ENCODE measurements at places on chromosomes 5 and 9.

GRCh38 chr5:149490599-149491485 is 60.4 kb downstream of the CSNK1A1 start:
- no peak for DNase-seq

DNA sequence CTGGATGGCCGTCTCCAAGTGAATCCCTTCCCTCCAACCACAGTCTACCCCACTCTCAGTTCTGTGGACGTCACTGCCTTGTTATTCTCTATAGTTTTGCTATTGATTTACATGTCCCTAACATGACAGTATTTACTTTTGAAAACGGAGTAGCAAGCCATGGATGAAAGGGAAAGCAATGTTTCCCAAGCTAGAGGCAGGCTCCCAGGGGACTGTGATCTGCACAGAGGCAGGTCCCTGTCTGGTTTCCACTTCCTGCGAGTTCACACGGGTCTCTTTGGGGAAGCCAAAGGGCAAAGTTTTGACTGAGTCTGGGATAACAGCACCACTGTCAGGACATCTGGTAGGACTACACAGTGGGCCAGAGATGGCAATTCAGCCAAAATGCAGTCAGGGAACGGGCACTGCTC is 12.7 kb downstream of the C9orf153 start:
- no peak for DNase-seq

- DNase-seq, result no peak
Observed at GRCh38 chr9:114957558-114957957, 27.2 kb upstream of the TNFSF8 start.

GRCh38 chr9:4584636-4585035 is 77.5 kb upstream of the PLPP6 start:
- no peak for DNase-seq

DNA sequence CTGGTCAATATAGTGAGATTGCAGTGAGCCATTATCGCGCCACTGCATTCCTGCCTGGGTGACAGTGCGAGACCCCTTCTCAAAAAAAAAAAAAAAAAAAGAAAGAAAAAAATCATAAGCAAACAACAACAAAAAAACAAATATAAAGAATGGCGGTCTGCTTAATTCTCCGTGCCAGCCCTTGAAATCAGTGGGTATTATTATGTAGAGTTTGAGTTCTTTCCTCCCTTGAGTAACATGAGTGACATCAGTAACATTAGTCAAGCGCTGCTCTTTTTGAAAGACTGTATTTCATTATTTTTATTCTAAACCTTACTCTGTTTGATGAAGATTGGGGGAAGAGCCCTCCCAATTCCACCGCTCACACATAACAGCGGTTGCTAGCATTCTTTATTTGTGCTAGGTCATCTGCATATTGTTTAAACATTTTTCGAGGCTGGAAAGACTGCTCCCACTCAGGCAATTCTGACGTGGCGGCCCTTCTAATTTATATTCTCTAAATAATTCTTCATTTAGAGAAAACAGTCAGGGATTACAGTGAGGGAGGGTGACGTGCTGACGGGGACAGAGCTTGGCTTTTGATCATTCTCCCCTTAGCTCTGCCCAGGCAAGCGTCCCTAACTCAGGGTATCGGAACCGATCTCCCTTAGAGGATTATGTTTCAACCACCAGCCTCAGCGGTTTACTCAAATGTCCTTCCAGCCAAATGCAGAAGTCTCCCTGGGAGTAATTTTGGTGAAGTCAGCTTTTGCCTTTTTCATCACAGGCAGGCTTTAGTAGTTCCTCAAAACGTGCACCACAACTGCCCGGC is 860 bp upstream of the MARCHF6 start:
- DNase-seq, result peak; percentile 27

DNA sequence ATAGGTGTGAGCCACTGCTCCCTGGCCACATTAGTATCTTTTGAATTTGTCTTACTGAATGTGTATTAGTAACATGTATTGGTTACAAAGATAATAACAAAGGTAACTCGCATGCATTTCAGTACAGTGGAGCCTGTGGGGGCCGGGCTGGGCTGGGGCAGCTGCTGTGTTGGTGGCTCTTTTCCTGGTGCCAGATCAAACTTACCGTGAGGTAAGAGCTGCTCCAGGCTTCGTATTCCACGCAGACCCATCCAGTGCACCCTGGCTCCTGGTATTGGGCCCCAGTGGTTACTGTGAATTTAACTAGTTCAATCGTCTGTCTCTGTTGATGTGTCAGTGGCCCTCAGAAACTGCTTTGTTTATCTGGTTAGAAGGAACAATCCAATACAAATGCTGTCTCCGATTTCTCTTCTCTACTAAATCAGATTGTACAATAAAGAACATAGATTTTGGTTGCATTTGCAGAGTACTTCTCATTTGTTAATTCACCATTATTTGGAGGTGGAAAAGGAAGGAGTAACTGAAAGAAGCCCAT is 15.6 kb downstream of the PRRC2B start:
- DNase-seq, result no peak

DNA sequence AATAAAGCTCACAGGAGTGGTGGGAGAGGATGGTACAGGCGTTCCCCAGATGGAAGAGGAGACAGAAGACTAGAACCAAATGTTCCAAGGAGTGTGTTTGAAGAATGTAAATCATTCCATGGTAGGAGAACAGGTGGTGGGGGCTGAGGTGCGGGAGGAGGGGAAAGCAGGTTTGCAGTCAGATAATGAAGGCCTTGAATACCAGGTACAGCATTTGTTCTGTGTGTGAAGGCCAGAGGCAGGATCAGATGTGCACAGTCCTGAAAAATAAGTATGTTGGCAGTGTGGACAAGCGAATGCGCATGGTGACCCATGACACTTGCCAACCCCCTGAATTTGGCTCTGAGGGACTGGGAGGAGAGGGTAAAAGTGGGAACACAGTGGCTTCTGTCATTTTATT is 59.9 kb upstream of the ALDH1B1 start:
- no peak for DNase-seq

- DNase-seq, result no peak
Observed at GRCh38 chr5:132085686-132086085, 12.1 kb downstream of the CSF2 start.

DNA sequence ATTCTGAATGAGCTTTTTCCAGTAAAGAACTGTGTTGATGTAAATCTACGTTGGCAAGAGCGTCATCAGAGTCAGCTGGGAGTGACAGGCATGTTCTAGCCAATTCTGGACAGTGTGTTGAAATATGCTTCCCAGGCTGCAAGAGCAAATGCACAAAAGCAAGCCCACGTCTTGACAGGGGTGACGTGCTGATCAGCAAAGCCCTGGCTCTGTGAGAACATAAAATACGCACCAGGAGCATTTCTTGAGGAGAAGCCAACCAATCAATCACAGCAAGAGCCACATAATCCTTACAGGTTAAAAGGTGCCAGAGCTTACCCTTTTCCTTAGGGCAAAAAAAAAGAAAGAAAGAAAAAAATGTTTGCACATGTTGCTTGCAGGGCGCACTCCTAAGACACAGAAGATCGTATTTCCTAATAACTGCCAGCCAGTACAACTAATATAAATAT is 148.1 kb downstream of the PDE4D start:
- DNase-seq, result peak; percentile 99

- DNase-seq, result no peak
Observed at GRCh38 chr9:77769246-77769645, 121.1 kb upstream of the GNA14 start.

DNA sequence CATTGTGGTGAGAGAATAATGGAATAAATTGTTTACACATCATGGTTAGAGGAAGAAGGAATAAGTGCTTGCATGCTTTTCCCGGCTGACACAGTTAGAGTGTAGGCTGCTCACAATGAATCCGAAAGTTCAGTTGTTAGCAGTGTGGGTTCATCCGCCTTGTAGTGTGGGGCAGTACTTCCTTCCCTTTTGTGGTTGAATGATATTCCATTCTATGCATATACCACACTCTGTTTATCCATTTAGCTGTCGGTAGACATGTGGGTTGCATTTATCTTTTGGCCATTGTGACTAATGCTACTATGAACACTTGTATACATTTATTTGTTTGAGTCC is 84.0 kb downstream of the COL5A1 start:
- DNase-seq, result peak; percentile 40

GRCh38 chr5:93017849-93018248 is 563.2 kb downstream of the NR2F1-AS1 start:
- peak; percentile 46 for DNase-seq

DNA sequence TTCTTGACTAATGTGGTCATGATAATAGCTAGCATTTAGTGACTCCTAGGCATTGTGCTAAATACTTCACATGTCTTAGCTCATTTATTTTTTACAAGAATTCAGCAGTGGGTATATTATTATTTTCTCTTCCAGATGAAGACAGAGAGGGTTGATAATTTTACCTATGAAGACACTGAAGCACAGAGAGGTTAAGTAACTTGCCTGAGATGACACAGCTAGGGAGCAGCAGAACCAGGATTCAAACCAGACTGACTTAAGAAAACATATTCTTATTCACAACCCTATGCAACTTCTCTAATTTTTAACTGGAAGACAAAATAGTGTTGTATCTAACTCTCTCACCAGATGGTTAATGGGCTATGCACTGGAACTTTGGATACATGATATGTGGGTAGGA is 44.8 kb downstream of the NNT start:
- DNase-seq, result no peak

GRCh38 chr9:89978185-89978584 is 373.4 kb downstream of the GADD45G start:
- DNase-seq, result no peak

- peak; percentile 50 for DNase-seq
Observed at GRCh38 chr5:92505145-92505544, 1075.9 kb downstream of the NR2F1-AS1 start.

DNA sequence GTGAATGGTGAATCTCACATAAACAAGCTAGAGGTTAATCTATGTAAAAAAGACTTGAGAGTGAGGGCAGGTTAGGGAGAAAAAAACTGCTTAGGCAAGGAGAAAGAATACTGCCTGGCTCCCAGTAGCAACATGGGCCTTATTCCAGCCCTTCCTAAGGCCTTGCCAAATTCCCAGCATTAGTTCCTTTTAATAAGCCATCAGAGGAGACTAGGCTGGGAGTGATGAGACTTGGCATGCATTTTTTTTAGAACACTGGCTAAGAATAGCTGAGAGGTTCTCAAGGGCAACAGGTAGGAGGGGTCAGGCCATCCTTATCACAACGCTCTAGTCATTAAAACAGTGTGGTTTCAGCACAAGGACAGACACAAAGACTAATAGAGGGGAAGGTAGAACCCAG is 20.9 kb upstream of the ZBTB43 start:
- no peak for DNase-seq

DNA sequence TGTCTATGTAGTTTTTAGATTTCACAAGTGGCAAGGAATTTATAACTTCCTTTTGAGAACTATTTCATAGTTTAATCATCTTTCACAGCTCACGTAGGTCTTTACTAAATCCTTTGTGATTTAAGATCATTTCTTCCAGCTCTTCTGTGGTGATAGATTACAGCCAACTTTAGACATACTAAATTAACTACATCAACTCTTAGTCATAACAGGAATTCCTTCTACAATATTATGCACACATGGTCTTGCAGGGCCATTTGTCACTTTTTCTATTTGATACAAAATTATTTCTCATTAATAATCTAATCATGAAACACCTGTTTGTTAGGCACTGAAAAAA is 208.4 kb downstream of the PDE4D start:
- DNase-seq, result peak; percentile 70

DNA sequence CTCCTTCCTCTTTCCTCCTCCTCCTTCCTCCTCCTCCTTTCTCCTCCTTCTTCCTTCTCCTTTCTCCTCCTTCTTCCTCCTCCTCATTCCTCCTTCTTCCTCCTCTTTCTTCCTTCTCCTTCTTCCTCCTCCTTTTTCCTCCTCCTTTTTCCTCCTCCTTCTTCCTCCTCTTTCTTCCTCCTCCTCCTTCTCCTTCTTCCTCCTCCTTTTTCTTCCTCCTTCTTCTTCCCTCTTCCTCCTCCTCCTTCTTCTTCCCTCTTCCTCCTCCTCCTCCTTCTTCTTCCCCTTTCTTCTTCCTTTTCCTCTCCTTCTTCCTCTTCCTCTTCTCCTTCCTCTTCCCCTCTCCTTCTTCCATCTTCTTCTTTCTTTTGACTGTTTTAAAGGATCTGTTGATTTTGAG is 538.8 kb downstream of the TMEM38B start:
- DNase-seq, result no peak

DNA sequence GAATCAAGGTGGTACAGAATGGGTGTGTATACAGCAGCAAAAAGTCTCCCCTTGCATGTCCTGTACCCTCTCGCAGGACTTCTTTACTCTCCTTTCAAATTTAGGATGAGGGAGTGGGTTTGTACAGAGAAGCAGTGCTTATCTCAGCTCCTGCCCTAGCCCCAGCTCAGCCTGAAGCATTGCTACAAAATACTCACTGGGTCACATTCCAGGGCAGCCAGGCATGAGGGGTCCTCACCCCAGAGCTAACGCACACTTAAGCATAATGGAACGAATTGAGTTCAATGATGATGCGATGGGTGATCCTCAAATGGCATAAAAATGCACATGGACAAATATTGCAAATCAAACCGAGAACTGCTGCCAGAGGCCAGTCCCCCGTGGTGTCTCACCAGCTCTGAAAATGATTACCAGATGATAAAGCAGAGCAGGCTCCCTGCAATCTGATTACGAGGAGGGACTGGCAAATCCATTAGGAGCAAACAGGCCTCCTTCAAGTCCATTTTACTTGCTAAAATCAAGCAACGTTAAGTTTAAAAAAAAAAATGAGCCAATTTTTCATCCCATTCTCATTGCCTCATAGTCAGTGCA is 231.6 kb upstream of the TAS2R1 start:
- DNase-seq, result no peak

Data from amniotic epithelial cell (primary cell).